ENCODE measurements at places on chromosomes 11 and 22.

- no peak for DNase-seq
Observed at GRCh38 chr11:111339758-111340388, 39.2 kb downstream of the POU2AF1 start.

DNA sequence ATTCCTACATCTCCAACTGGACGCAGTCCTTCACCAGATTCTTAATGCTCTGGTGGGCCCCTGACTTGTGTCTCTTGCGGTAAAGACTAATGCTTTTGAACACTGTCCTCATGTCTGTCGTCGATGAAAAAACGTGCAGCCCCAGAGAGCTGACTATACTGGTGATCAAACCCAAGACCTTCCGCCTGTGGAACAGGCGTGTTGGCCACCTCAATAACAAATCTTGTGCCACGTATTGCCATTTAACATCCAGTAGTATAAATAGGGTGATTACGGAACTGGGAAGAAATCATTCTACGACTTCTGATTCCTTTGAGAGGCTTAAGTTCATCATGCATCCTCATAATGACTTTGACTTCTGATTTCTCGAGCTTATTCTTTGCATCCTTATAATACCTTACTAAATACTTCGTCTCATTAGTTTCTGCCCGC lies 45.6 kb downstream of the OR4D9 start:
- DNase-seq = no peak

DNA sequence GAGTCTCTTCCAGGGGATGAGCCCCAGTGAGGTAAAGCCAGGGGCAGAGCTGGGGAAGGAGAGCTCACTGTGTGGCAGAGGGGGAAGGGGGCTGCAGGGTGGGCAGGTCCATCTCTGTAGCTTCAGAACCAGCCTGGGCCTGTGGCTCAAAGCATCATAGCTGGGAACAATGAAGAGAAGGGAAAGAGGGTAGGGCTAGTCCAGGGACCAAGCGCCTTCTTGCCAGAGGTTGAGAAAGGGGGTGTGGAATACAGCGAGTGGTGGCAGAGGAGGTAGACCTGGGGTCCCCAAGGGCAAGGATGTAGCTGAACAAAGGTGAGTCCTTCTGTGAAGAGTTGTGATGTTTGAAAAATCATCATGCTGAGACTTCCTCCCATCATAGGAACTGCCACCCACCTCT lies 1.2 kb upstream of the PLA2G3 start:
- no peak for DNase-seq

GRCh38 chr11:61870541-61871031 lies 20.8 kb downstream of the FADS3 start:
- no peak for DNase-seq

DNA sequence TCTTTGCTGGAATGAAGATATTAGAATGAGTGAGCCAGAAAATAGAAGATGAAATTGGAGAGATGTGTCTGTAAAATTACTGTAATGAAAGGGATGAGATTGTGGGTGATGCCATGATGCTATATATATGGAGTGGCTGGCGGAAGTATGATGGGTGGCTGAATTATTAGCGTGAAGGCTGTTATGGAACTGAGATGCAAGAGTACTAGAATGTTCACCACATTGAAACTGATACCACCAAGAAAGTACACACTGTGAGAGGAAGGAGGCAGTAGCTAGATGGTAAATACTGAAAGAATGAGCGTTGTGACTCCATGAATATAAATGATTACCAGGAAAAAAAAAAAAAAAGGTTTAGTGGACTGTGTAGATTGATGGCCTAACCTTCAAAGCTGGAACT lies 411.9 kb downstream of the CNTN5 start:
- DNase-seq = no peak

DNA sequence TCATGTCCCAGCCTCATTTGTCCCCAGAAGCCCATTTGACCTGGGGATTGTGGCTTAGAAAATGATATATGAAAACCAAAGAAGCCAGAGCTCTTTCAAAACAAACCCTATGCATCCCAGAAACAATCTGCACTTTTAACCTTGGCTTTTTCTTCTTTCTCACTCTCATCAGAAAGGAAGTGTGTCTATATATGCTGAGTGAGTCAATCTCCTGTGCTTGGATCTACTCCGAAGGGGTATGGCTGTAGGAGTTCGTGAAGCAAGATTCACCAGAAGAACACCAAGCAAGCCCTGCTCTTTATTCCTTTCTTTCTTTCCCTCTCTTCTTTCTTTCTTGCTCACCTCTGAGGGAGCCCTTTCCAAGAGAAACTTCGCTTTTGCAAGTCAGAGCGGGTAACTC lies 636 bp downstream of the PAMR1 start:
- DNase-seq = no peak
